HuH-7 (cell line): ENCODE measurements at places on chromosomes 2 and 18.

- no peak for DNase-seq
Measured at GRCh38 chr18:55284614-55285013, 303.4 kb downstream of the TCF4 start.

DNA sequence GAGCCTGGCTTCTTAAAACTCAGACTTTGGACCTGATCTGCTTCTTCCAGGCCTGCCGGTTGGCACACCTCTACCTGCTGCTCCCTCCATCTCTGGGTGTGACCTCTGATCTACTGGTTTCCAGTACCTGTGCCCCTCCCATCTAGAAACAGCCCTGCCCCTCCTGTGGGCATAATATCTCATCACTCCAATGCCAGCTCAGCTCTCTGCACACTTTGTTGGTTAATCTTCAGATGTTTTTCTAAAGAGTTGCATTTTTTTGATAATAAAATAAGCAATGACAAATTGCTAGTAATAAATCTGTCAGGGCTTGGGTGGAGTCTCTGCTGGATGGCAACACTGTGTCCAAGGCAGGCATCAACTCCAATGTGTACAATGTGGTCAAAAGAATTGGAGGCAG is 89.6 kb upstream of the PPP1CB start:
- DNase-seq, result peak; percentile 30

- DNase-seq, result no peak
Measured at GRCh38 chr2:17791121-17791816, 25.0 kb upstream of the MSGN1 start.

- DNase-seq, result no peak
Measured at GRCh38 chr18:46296656-46297055, 192.5 kb downstream of the HAUS1 start.

DNA sequence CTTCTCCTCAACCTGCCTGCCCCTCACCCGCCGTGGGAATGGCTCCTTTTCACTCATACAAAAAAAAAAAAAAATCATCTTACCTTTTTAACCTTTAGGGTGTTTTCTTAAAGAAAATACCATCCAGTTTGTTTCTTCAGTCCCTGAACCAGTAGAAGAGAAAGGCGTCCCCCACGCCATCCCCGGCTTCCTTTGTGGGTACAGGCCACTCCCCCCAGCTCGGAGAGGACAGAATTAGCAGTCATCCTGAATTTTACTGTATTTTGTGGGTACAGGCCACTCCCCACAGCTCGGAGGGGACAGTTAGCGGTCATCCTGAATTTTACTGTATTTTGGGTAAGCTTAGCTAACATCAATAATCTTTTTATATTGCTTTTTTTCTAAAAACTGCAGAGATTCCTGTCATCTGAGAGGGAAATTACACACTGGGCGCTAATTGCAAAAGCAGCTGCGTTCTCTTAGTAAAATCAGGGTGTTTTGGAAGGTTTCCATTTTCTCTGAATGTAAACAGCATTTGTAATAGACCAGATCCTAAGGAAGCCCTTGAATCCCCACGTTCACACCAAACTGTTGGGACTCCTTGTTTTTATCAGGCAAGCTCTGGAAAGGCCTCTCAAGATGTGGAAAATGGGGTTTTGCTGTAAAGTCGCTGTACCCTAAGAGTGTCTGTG is 72.5 kb downstream of the NFATC1 start:
- DNase-seq, result no peak
